ENCODE measurements at places on chromosomes 12 and 14. TPM values are rescaled to one million over a fixed set of nuclear protein-coding genes. Genes with fewer than 3 reads are reported as not detected.

DNA sequence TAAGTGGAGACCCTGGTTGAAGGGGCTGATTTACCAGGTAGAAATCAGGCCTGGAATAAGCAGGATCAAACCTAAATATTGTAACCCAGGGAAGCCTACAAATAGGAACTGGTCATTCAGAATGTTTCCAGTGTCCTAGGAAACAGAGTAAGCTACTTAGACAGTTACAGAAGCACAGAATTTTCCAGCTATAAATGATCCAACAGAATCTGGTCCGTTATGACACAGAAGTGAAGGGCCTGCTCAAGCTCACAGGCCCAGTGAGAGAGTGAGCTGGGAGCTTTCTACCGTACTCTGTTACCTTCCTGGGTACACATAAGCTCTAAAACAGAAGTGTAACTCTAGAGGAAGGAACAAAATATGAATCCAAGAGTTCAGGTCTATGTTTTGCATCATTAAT, 119.1 kb downstream of the TTC7B start:
- no peak for DNase-seq

DNA sequence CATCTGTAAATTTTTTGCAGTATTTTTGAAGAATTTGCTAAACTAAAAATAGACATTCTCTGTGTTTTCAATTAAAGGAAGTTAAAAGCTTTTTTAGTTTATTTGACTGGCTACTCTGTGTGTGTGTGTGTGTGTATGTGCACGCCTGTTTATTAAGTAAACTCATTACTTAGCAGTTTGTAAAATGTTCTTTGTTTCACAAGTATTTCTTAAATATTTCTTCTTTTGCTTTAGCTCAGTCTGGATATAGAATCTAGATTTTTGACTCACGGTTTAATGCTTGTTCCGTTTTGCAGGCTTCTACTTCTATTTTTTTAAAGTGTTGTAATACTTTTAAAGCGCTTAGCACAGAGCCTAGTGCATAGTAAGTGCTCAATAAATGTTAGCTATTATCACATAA, 46.5 kb upstream of the KCNMB4 start:
- DNase-seq = no peak

DNA sequence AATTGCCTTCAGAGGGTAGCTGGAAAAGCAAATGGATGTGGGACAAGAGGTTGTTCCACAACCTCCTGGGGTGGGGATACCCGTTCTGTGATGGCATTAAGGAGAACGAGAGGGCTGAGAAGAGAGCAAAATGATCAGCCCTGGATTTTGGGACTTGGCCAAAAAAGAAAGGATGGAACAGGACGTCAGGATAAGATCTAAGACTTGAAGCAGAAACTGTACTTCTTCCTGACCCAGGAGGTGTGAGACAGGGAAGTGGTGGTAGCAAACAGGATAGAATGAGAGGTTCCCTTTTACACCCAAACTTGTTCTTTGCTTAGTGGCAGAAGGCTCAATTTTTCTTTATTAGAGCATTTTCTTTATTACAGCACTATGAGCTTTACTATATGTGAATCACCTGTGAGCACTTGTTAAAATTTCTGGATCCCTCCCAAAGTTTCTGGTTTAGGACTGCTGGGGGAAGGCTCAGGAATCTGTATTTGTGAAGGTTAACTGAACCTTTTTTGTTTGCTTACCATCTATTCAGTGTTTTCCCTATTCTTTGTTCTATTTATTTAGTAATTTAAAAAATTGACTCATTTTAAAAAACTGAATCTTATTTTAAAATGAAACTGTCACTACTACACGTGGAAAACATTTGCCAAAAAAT, 59.2 kb downstream of the ERC1 start:
- no peak for DNase-seq

GRCh38 chr12:116933091-116933490, 22.3 kb downstream of the FBXW8 start:
- DNase-seq = no peak

DNA sequence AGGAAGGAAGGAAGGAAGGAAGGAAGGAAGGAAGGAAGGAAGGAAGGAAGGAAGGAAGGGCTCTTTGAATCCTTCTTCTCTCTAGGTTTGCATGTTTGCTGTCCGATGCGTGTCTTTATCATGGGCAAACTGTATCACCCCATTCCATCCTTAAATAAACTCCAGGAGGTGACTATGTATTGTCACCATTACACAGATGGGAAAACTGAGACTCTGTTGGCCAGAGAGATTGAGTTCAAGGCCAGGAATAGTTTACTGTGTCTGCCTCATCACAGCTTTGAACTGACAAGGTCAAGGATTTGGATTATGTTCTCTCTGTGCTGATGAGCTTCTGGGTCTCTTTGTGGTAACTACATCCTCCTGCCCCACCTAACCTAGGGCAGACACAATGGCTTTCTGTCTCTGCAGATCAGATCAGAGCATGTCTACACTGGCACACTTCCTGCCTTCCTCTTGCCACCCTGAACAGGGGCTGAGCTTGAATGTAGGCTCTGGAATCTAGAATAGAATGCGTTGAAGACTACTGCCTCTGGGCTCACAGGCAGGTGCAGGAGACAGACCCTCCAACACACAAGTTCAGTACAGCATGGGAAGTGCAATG, 78.9 kb upstream of the MAP1LC3B2 start:
- no peak for DNase-seq

GRCh38 chr14:37196604-37197420, 925 bp upstream of the MIPOL1 start:
- DNase-seq = no peak

DNA sequence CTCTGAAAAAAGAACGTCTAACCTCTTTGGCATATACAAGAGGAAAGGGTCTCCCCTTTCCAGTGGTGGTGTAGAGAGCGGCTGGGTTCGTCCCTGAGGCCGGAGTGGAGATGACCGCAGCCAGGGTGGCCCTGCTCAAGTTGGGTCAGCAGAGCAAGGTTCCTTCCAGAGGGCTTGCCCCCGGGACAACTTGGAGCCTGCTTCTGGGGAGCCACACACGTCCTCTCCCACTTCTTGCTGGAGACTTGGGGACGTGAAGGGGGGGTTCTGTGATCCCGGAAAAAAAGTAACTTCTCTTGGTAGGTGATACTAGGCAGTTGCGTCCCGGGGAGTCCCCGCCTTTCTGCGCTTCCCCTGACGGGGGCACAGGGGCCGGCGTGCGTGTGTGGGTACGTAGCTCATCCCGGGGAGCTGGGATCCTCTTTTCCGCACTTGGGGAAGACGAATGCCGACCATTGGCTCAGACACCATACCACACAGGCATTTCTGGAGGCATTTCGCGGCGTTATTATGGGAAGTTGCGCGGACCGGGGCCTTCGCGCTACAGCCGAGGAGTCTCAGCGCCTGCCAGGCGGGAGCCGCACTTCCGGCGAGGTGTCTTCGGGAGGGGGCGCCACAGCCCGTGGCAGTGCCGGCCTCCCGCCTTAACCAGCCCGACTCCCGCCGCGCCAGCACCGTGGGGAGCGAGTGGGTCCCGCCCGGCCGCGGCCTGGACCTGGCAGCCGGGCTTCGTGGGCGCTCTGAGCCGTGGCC, 14.8 kb upstream of the PAX9 start:
- no peak for DNase-seq

- no peak for DNase-seq
Observed at GRCh38 chr12:32502693-32503502, 103.5 kb downstream of the FGD4 start.

GRCh38 chr14:37232907-37233481, 35.3 kb downstream of the MIPOL1 start:
- peak; percentile 79 for DNase-seq

GRCh38 chr14:33563901-33564197, 387.0 kb downstream of the EGLN3 start:
- no peak for DNase-seq

DNA sequence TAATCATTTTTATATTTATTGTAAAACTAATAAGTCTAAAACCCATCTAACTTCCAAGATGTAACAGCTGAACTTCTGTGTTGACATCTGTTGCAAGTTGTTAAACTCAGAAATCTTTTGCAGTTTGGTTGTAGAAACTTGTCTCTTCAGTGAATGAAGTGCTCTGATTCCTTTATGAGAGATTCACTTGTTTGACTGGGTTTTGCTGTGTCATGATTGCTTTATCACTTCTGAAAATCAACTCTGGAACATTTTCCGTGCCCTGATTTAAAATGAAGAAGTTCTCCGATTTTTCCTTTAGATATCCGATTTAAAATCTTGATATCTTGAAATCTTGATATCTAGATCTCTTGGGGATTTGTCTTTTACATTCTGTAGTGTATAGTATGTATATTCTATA, 65.1 kb downstream of the DIP2B start:
- no peak for DNase-seq

DNA sequence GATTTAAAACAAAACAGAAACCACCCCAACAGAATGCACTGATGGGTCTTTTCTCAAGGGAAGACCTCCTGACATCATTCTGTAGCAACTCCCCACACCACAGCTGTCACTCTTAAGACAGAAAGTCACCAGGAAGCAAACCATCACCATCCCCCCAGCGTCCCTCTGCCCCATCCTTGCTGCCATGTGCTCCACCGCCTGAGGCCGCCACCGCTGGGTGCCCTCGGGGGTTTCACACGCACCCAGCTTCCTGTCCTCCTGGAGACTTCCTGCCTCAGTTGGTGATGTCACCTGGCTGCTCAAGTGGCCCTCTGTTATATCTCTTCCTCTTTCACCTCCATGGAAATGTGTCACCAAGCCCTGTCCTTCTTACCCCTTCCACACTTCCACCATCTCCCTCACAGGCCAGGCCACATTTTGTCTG, 71.4 kb upstream of the GPR68 start:
- DNase-seq = no peak

- no peak for DNase-seq
Observed at GRCh38 chr12:69932154-69932553, 107.1 kb downstream of the MYRFL start.

DNA sequence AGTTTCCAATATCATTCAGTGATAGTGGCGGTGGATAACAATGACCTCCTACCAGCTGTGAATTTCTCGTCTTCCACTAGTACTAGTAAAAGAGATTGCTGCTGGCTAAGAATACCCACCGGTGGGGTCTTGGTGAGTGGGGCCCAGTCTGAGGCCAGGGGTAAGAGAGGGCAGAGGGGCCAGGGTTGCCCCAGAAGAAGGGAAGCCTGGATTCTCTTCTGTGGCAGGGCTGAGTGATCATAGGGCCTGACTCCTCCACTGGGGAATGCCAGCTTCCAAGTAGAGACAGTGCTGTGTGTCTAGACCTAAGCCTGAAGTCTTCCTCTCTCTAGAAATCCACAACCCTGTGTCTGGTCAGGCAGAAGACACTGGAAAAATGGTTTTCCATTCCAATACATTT, 5.8 kb upstream of the TMEM63C start:
- no peak for DNase-seq

DNA sequence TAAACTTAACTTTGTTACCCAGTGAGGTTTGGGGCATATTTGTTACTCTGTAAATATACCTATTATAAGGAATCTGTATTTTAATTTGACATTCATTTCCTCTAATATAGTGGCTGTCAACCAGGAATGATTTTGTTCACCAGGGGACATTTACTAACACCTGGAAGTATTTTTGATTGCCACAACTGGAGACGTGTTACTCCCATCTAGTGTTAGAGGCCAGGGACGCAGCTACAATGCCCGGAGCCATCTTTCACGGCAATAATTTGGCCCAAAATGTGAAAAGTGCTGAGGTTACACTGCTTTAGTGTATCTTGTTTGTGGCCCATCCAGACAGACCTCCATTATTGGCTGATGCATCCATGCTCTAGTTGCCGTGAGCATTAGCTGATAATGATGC, 881.3 kb upstream of the ATXN7L3B start:
- DNase-seq = no peak

GRCh38 chr12:5619628-5620027, 187.7 kb downstream of the NTF3 start:
- no peak for DNase-seq

DNA sequence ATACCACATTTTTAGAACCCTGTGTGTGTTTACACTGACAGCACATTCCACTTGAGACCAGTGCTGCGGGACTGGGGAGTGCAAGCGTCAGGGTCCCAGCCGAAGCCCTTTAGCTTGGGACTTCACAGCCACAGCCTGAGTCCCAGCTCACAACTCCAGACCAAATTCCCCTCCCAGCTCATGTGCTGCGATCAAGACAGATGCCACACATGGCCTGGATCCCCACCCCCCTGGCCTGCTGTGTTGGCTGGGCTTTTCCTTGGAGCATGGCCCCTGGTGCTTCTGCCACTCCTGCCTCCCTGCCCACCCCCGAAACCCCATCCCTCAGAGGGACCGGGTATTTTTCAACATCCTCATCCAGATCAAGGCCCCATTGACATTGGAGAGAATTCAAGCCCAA, 63.7 kb downstream of the WDR20 start:
- DNase-seq = no peak

DNA sequence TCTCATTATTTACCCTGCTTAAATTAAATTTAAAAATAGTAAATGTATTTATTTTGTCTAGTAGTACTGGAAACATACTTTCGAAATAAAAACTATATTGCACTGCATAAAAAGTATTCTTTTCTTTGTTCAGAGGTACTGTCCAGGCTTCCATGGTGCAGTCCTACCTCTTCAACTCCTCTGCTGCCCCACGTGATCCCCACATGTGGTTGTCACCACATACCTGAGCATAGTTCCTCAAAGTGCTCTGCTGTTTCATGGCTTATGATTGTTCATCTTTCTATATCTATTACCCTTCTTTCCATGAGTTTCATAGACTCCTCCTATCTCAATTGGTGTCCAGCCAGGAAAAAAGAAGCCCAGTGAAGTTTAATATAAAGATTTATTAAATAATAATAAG, 317.5 kb upstream of the OR4E1 start:
- DNase-seq = no peak

- no peak for DNase-seq
Observed at GRCh38 chr14:78524766-78525165, 354.6 kb downstream of the NRXN3 start.

DNA sequence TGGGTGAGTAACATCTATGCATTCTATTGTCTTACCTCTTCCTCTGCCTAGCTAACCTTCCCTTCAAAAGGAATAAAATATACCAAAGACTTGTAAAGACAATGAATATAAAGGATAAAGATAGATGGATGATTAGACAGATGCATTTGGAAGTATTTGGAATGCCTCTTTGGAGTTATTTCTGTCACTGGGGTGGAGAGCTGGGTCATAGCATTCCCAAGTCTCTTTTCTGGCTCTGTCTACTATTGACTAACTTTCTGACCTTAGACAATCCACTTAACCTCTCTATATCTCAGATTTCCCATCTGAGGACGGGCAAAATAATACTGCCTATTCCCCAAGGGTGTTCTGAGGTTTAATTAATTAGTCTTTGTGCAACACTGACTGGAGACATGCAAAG, 517.4 kb downstream of the DIO2 start:
- DNase-seq = no peak

DNA sequence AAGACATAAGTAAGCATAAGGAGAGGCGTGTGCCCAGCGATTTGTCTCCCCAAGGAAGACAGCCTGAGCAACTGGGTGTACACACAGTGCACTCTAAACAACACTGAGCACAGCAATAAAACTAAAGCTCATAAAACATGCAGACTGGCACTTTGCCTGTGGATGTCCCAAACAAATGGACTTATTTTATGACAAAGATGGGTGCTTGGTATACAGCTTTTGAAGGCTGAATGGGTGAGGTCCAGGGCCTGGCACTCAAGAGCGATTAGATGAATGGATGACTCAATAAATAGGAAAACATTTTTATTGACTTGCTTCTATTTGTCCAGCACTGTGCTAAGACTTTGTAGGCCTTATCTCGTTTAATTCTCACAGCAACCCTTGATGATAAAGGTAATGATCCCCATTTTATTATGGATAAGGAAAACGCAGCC, 28.5 kb downstream of the LGMN start:
- DNase-seq = no peak

Gene P2RX2
- polyA plus RNA-seq = not detected

Gene KCNJ8
- polyA plus RNA-seq = not detected

Gene SALL2
- 5.8 TPM for polyA plus RNA-seq

Gene SYT1
- polyA plus RNA-seq = not detected

Gene CEBPE
- polyA plus RNA-seq = 0.10 TPM

Gene LMNTD1
- not detected for polyA plus RNA-seq

Gene GPRC5D
- polyA plus RNA-seq = not detected

Gene SIX1
- polyA plus RNA-seq = 1.3 TPM
